Suprapubic skin (tissue), 4 donors: ENCODE measurements at places on chromosomes 11 and 22.

GRCh38 chr22:46043816-46044620, 67.1 kb upstream of the WNT7B start:
- peak; percentile 87 for DNase-seq

DNA sequence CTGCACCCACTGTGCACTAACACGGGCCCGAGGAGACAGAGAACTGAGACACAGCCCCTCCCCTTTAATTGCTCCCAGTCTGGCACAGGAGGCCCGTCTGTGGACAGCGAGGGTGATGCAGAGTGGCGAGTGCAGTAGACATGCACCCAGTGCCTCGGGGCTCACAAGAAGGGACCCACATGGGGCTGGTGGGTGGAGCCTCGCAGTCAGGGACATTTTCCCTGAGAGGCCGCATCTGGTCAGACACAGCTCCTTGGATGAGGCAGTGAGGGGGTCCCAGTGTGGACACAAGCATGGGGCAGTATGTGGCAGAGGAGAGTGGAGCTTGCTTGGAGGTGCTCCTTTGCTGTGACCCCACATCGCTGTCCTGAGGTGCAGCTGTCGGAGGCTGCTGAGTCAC, 54.8 kb downstream of the SBF1 start:
- no peak for DNase-seq

- DNase-seq: no peak
Observed at GRCh38 chr11:78606667-78607066, 32.0 kb upstream of the NARS2 start.

- no peak for DNase-seq
Observed at GRCh38 chr11:83543706-83544439, 257.7 kb upstream of the CCDC90B start.

DNA sequence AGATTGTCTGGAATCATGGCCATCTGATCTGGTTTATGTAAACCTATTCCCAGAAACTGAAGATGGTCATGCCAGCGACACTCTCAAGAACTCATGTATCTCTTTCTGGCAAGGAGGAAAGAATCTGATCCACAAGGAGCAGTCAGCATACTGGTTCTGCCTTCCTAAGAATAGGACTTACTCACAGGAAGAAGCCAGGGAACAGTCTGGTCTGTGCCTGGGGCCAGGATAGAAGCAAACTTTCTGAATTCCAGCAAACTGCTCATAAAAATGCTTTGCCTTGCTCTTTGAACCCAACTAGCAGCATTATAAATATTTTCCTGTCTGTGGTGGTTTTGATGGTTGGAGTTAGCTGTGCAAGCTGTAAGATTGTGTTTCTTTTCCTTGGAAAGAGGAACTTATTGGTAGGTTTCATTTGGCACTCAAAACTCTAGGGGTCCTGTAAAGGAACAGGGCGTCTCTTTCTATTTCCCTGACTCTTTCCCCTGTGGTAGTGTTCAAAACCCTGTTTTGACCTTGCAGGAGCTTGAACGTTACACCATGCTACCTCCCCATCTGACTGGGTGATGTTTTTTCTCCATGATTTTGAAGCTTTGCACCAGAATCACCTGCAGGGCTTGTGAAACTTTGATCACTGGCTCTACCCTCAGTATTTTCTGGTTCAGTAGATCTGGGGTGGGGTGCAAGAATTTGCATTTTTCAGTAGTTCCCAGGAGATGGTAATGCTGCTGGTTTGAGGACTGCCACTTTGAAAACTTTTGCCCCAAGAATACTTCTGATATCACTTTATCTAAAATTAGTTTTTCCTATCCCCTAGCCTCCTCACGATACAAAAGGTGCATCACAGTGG, 627.8 kb upstream of the ANO5 start:
- DNase-seq: no peak

- no peak for DNase-seq
Observed at GRCh38 chr11:133180201-133180600, 352.1 kb downstream of the OPCML start.

- no peak for DNase-seq
Observed at GRCh38 chr22:17988800-17989513, 35.4 kb downstream of the MICAL3 start.

DNA sequence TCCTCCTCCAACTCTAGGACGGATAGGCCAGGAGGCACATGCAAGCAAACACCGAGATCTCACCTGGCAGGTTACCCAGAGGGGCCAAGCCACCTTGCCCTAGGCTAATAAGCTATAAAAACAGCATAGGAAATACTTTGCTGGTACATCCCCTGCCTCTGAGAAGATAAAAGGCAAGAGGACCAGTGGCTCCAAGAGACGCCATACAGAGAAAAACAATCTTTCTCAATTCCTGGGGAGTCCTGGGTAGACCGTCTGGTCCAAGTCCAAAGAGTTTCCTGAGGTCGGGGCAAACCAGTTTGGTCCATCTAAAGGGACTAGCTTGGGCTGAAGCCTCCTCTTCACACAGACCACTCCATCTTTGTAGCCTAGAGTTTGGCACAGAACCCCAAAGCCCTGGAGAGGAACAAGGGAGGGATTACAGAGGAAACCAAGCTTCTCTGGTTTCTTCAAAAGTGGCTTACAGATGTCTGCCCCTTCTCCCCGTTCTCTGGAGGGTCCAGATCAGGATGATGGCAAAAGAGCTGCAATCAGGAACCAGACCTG, 40.4 kb downstream of the NUMA1 start:
- peak; percentile 66 for DNase-seq

DNA sequence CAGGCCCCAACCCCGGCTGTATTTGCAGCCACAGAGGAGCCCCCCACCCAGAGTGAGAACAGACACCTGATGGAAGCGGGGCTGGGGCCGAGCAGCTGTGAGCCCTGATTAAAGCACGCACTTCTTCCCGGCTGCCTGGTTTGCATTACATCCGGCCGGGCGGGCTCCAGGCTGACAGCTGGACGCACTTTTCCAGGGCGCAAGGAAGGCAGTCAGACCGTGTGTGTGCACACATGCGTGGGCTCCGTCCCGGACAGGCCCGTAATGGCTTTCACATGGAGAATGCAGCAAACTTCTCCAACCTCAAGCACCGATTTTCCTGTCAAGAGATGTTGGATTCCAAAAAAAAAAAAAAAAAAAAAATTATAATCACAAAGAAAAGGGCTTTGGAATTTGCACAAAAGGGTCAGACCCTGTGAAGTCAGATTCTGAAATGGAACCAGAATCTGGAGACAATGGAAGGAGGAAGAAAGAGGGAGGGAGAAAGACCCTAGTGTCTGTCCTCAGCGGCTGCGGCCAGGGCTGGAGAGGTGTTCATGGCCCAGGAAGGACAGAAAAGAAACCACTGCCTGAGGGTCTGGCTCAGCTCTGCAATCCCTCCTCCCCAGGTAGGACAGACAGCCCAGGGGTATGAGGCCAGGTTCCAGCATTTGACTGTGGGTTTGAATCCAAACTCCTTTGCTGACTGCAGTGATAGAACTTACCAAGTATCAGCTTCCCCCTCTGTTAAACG, 365.5 kb downstream of the MN1 start:
- DNase-seq: no peak

GRCh38 chr11:68978931-68979594, 1.7 kb downstream of the MRGPRD start:
- DNase-seq: peak; percentile 63

DNA sequence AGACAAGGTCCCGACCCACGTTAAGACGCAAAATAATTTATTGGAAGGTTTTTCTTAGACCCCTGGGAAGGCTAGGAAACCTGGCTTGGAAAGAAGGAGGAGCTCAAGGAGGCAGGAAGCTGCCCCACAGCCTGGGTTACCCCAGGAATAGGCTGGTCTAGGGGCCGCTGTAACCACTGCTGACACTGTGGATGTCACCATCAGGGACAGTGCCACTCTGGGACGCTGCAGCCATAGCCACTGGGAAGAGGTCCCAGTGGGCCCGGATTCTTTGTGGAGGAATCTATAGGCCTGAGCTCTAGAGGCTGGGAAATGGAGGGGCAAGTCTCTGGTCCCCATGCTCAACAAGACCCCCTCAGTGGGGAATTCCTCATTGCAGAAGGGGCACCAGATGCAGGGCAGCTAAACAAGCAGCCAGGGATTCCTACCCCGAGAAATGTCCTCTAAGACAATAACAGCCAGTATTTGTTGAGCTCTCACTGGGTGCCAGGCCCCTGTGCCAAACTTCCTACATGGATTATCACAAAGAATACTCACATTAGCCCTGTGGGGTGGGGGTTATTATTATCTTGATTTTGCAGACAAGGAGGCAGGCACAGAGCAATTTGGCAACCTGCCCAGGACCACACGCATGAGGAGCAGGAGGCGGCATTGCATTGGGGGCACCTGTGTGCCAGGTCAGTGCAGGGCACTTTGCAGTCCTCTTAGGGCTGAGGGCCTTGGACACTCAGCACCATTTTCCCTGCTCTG, 19.5 kb upstream of the CHKA start:
- DNase-seq: peak; percentile 59

- DNase-seq: no peak
Observed at GRCh38 chr11:37502202-37502601, 904.2 kb upstream of the RAG2 start.

DNA sequence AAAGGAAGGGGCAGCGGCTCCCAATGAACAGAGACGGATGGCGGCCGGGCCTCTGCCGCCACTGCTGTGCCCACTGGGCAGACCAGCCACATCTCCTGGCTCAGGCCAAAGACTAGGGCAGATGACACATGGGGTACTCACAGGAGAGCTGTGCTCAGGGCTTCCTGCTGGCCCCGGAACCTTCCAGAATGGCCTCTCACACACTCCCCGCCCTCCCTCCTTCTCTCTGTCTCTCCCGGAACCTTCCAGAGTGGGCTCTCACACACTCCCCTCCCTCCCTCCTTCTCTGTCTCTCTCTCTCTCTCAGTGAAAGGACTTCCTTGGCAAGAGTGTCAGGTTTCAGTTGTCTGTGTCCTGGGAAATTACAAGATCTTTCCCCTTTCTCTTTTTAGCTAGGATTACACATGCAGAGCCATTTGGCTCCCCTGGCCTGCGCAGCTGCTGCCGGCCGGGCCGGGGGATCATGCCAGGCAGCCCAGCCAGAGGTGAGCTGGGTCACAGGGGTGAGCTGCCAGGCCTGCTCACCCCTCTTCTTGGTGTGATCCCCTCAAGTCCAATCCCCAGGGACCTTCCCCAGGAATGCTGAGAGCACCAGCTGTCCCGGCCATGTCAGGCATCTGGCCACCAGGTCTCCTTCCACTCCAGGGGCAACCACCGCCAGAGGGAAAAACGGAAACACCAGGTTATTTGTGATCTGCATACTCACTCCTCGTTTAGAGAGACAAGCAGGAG, 45.3 kb upstream of the ADA2 start:
- DNase-seq: no peak

- DNase-seq: no peak
Observed at GRCh38 chr22:40491990-40492631, 121.7 kb downstream of the SGSM3 start.

DNA sequence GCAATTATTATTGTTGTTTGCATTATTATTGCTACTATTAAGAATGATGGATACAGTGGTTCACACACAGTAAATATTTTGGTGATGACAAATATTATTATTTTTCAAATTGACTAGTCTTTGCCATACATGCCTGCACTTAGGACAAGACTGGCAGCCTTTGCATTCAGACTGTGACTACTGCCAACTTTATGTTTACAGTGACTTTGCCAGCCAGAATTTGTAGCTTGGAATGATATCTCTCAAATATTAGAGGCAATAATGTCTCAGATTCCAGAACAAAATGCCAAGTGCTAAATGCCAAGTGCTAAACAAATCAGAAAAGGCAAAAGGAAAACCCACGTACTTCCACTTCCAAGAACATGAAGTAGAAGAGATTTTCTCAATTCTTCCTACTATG, 823.1 kb downstream of the DLG2 start:
- DNase-seq: no peak

DNA sequence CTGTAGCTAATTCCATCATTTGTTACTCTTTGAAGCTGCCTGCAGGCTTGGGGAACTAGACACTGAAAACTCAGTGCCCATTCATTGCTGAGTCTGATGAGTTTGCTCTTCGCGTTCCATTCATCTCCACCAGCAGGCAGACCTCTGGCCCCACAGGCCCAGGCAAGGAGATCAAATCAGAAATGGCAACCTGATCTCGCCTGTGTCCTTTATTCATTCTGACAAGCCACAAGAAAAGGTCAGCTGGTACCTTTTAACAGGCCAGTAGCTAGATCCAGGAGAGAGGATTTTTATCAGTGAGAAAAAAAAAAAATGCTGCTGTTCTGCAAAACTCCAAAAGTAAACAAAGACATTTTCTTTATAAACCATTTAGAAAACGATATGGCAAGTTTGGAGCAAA, 742.5 kb downstream of the ETS1 start:
- no peak for DNase-seq

- DNase-seq: no peak
Observed at GRCh38 chr11:63667995-63668795, 3.0 kb downstream of the ATL3 start.

DNA sequence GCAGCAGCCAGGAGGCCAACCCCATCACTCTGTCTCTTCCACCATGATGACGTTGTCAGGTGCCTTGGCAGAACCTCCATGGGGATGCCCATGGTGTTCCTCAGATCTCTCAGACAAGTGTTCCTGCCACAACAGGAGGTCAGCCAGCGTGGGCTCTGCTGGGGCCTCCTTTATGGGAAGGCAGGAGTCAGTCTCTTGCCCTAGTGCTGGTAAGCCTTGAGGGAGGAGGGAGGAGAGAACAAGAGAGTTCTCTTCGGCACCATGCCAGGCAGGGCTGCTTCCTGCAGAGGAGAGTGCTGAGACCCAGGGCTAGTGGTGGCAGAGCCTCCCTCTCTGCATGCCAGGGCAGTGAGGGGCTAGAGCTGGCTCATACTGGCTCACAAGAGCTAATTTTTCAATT, 32.5 kb downstream of the GNAZ start:
- DNase-seq: no peak

GRCh38 chr11:6563121-6563619, 40.2 kb downstream of the RRP8 start:
- DNase-seq: no peak

GRCh38 chr11:76589477-76589876, 81.1 kb downstream of the LRRC32 start:
- no peak for DNase-seq

DNA sequence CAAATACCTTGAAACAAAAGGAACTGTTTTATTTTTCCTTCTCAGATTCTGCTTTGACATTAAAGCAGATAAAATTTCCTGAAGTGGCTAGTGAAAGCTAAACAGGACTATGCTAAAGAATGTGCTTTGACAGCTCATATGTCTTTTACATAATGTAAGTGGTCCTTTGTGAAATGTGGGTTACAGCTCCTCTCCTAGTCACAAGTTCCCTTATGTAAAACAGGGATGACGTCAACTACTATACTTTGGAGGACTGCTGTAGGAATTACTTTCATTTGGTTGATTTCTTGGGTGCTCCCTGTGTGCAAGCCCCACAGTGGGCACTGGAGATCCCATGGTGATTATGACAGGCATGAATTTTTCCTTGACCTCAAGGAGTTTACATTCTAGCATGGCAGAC, 216.6 kb upstream of the NARS2 start:
- DNase-seq: no peak

GRCh38 chr11:120660024-120660565, 148.5 kb downstream of the GRIK4 start:
- DNase-seq: no peak
